ENCODE measurements at places on chromosomes 7 and 10.

DNA sequence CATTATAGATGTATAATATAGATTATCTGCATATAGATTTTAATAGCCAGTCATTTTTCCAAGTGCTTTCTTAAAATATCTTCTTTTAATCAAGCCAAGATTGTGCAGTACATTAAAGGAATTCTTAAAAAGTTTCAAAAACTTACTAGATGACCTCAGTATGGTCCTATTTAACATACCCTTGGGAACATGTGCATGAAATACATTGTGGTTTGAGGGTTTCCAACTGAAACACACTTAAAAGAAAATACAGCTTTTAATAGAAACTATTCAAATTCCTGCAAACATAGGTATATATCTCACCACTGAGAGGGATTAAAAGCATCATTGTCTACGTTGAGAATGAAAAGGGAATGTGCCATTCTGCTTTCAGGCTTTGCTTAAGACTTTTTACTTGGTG lies 364.9 kb downstream of the SUGCT start:
- no peak for DNase-seq

GRCh38 chr7:106279425-106280197 lies 5.2 kb downstream of the NAMPT start:
- DNase-seq, result no peak

DNA sequence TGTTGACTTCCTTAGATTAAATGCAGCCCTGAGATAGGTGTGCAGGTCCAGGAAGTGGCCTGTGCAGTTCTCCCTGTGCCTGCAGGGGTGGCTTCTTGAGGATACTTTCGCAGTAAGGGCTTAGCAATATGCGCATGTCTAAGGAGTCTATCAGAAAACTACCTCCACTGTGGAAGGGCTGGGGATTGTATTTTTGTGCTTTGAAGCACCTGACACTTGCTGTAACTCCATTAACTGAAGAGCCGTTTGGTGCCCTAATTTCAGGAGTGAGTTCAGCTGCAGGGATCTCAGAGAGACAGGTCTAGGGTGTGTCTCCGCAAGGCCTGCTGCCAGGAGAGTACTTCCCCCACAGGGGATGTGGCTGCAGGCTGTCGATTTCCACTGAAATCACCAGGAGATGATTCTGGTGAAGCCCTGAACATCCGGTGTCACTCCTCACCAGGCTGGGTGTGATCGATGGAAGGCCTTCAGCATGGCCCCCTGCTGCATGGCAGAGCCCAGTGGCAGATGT lies 35.5 kb downstream of the IKZF1 start:
- no peak for DNase-seq

DNA sequence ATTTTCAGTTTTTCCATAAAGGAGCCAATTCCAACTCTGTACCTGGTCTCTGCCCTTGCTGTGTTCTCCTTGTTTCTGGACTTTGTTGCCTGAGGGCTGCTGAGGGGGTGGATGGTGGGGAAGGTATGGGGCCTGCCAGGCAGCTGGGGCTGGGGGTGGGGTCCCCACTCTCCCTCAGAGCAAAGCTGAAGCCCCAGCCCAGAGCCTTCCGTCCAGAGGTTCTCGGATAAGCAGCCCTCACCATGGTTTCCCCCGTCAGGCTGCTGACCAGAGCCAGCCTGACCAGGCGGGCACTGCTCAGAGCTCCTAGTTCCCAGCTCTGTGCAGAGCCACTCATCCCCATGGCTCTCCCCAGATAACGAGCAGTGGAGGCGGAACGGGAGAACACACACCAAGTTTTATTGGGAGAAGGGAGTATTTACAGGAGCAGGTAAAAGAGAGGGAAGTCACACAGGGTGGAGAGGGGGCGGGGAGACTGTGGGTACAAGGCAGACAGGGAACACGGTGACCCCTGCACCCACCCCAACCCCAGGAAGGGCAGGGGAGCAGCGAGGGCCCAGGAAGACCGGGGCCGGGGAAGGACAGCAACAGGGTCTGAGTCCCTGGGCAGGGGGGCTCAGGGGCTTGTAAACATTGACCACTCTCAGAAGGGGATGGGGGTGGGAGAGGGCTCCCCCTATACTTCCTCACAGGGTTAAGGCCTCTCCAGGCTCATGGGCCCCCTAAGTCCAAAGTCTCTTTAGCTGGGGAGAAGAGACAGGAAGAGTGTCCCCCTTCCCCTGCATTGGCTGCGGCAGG lies 5.8 kb downstream of the GNB2 start:
- no peak for DNase-seq

DNA sequence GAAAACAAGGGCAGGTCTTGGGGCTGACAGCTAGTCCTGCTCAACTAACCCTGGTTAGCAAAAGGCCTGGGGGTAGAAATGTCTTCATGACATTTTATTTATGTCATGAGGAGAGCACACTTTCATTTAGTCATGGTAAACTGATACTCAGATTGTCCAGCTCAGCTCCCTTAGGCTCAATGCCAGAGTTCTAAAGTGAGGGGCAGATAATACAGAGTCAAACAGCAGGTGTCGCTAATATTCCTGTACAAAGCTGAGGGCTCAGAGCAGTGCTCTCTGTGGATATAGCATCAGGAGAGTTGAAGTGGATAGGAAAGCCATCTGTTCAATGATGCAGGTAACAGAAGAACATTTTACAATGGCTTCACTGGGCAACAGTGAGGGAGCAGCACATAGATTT lies 26.8 kb upstream of the CALCR start:
- DNase-seq, result no peak

DNA sequence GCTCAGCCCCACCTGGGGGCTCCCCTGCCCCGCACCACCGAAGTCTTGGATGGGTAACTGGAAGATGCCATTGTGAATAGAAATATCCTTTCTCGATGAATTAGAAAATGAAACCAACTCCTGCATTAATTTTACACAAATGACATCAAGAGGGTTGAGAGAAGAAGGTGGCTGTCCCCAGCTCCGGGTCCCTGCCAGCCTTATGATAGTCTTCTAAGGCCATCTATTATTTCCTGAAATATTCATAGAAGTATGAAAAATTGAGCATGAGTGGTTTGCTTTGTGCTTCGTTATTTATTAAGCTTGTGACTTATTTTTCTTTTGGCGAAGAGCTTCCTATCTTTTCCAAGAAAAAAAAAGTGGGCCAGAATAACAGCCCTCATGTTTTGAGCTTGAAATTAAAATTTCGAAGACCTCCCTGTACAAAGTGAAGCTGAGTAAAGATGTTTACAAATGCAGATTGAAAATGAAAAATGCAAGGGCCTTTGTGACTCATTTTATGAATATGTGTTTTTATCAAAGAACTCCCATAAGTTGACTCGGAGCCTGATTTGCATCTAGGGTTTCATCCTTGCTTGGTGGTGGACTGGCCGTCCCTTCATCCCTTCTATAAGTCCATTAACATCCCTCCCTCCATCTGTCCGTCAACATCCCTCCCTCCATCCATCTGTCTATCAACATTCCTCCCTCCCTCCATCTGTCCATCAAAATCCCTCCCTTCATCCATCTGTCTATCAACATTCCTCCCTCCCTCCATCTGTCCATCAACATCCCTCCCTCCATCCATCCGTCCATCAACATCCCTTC lies 20.5 kb upstream of the CFAP46 start:
- DNase-seq, result no peak

GRCh38 chr10:11449761-11450160 lies 161.7 kb downstream of the USP6NL start:
- no peak for DNase-seq

GRCh38 chr7:155867734-155868400 lies 55.6 kb upstream of the SHH start:
- no peak for DNase-seq

- DNase-seq, result no peak
Observed at GRCh38 chr10:11285171-11285570, 267.5 kb downstream of the CELF2 start.

DNA sequence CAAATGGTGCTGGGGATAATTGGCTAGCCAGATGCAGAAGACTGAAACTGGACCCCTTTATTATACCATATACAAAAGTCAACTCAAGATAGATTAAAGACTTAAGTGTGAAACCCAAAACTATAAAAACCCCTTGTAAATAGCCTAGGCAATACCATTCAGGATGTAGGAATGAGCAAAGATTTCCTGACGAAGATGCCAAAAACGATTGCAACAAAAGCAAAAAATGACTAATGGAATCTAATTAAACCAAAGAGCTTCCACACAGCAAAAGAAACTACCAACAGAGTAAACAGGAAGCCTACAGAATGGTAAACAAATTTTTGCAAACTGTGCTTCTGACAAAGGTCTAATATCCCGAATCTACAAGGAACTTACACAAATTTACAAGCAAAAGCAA lies 30.9 kb upstream of the PLXDC2 start:
- DNase-seq, result no peak

DNA sequence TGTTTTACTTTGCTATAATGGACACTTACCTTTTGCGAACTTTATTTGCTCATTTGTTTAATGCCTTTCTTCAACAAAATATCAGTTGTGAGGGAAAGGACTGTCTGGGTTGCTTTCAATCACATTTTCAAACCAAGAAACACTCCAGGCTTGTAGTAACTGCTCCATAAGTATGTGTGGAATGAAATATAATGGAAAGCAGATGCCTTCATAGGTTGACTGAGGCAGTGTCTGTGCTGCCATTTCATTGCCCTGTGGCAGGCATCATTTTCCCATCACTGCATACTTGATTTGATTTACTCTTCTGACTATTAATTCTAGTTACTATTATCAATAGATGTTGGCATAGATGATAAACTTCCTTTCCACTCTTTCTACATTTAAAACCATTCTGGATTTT lies 762.3 kb downstream of the CNTNAP2 start:
- no peak for DNase-seq

DNA sequence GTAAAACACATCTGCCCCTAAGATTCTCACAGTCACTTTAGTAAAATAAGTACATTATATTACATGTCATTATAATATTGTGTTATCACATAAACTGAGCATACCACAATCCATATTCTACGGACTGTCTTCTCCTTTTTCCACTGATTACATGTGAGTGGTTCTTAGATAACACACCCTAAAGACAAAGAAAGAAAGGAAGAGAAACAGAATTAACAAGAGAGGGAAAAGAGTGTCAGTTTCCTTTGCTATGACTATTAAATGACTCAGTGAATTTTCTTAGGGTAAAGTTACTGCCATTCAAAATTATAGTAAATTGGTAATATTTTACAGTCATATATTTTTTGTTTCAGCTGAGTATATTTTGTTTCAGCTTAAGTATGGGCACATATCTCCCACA lies 268.3 kb downstream of the TWIST1 start:
- no peak for DNase-seq

DNA sequence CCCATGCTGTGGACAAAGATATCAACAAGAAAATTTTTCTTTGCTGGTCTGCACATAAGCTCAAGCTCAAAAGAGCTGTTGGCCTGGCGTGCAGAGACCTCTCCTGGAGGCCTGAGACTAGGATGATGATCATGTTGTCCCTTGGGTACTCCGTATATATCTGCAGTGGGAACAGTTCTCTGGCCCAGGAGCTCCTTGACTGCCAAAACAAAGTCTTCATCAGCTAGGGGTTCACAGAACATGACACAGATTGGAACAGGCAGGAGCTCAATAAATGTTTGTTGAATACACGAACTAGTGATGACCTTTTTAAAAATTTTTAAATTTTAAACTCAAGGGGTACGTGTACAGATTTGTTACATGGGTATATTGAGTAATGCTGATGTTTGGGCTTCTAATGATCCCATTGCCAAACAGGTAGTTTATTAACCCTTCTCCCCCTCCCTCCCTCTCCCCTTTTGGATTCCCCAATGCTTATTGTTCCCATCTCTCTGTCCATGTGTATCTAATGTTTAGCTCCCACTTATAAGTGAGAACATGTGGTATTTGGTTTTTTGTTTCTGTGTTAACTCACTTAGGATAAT lies 49.1 kb downstream of the ZNF783 start:
- no peak for DNase-seq

DNA sequence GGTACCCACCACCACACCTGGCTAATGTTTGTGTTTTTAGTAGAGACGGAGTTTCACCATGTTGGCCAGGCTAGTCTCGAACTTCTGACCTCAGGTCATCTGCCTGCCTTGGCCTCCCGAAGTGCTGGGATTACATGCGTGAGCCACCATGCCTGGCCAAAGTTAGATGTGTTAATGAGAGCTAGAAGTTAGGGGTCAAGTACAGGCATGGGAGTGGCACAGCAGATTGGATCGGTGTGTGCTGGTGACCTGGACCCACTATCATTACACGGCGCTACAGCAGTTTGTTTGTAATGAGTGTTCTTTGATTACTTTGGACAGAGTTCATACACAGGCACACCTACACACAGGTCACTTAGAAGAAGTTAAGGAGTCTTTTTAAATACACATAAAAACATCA lies 36.7 kb downstream of the DNAJB6 start:
- no peak for DNase-seq

DNA sequence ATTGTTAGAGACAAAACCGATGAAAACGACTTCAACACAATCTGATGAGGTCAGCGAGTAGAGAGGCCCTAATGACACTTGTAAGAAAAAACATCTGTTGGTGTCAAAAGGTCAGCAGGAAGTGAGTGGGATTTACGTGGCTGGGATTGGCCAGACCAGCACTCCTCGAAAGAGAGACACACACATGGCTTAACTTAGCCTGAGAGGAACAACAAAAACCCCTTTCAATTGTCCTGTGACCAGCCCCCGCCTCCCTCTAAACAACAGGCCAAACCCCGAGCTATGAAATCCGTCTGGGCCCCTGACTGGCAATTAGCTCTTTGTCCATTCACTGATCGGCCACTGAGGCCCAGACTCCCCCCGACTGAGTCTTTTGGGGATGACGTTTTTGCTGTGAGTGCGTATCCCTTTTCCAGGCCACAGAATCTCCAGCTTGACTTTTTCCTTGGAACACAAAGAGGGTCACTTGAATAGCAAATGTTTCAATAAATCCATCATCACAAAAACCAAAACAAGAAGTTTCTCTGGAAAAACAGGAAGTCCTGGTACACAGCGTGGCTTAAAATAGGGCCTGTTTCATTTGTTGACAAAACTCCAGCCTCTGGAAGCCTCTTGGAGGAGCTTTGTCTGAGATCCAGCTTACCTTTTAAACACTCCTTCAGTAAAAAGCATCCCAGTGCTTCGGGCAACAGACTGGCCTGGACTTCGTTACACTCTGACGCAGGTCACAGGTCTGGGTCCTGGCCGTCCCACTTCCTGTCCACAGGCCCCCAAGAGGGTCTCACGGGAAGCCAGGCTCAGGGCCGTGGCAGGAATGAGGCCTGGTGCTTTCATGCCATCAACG lies 103.0 kb downstream of the CTBP2 start:
- no peak for DNase-seq

GRCh38 chr10:97311111-97311626 lies 7.9 kb upstream of the FRAT1 start:
- no peak for DNase-seq

- DNase-seq, result no peak
Observed at GRCh38 chr7:130900471-130901076, 166.6 kb upstream of the KLF14 start.

- DNase-seq, result no peak
Observed at GRCh38 chr10:132400041-132400546, 3.1 kb downstream of the PWWP2B start.

Data from stimulated activated CD8-positive, alpha-beta memory T cell treated with anti-CD3 and anti-CD28 coated beads, Interleukin-2, amount 100 ng/mL, for 1 hour (primary cell).